ENCODE measurements at places on chromosomes 5 and 9.

DNA sequence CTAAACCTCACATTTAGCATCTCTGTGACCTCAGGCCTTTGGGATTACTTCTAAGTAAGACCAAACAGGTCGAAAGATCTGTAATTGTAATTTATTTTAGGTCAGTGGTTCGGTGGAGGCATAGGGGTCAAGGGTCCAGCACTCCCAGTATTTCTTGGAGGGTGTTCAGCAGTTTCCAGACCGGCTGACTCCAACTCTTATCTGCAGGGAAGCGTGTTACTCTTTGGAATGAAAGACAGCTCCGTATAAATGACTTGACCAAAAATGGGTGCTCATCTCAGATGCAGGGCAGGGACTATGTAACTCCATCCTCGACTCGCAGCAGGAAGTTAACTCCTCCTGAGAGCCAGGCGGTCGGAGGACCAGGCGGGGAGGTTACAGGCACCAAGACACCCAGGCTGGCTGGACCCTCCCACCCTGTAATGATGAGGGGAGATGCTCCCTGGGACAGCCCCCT, 620 bp upstream of the VPS13A start:
- DNase-seq: no peak

GRCh38 chr5:17438027-17438426, 60.0 kb upstream of the TAF11L2 start:
- DNase-seq: no peak

GRCh38 chr9:135294836-135295235, 184.7 kb upstream of the PPP1R26 start:
- DNase-seq: peak; percentile 23

DNA sequence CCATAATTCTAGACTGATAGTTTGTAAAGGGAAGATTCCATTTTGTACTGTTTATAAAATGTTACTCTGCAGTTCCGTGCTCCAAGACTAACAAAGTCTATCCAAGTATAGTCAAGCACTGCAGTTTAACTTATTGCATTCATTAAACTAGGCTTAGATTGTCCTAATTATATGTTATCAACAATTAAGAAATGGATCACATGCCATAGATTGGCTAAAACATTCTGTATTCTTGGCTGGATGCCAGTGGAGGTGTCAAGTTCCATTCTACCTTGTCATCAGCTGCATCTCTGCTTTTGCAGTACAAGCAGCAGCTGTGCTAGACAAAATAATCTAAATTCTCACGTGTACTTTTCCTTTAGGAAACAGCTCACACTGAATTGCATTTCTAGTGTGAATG, 69.4 kb upstream of the MEF2C start:
- peak; percentile 59 for DNase-seq

DNA sequence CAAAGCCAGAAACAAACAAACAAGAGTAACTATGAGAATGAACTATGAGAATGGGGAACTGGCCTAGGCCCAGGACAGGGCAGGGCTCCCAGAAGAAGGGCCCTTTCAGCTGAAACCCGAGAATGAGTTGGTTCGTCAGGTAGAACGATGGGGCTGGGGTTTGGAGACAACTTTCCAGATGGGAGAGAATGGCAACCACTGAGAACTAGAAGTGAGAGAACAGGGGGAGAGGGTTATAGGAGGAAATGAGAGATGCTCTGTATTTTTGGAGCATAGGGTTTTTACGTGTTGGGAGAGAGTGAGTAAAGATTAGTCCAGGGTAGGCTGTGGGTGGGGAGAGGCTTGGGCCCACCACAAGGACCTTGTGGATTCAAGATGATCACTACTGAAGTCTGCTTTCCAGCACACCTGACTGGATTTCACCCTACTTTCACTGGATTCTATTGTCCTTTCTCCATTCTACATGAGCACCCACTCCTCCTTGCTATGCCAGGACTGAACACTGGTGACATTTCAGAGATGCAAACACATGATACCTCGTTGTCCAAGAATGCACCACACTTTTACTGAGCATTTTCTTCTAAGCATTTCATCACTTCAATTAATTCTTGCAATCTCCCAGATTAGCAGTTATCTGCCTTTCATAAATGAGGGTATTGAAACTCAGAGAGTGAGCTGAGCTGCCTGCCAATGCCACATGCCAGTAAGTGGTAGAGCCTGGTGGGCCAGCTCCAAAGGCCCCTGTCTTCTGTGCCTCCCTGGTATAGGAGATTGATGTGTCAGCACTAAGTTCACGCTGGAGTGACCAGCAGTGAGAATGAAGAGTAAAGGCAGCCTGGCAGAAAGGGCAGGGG, 3.2 kb upstream of the TMEM268 start:
- DNase-seq: no peak

DNA sequence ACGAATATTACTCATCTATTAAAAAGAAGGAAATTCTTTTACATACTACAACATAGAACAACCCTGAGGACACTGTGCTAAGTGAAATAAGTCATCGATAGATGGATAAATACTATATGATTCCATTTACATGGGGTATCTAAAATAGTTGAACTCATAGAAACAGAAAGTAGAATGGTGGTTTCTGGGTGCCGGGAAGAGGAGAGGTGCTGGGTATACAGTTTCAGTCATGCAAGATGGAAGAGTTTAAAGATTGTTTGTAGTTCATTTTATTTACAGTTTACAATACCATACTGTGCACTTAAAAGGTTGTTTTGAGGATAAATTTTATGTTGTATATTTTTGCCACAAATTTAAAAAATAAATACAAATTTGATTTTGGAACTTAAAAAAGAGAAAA, 267.5 kb upstream of the ITGA1 start:
- DNase-seq: no peak

Data from NCI-H460 (cell line).